Adipocyte (in vitro differentiated cells): ENCODE measurements at places on chromosomes 12 and 14.

- DNase-seq = no peak
Measured at GRCh38 chr12:124949066-124949465, 34.6 kb upstream of the UBC start.

DNA sequence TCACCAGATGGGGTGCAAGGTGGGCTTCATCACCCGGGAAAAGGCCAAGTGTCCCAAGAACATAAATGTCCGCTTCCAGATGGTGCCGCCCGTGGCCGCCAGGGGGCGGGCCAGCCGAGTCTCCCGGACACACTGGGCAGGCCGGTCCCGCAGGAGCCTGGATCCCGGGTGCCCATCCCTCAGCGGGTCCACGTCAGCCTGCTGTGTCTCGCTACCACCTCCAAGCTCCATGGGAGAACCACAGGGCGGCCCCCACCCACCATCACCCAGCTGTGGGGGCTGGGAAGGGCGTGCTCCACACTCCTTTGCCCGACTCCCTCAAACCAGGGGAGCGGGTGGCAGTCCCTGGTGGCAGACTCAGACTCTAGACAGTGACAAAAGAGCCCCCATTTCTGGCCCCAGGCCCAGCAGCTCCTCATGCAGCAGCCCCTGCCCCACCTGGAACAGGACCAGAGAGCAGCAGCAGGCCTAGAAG, 22.0 kb upstream of the NUDT14 start:
- peak; percentile 89 for DNase-seq

DNA sequence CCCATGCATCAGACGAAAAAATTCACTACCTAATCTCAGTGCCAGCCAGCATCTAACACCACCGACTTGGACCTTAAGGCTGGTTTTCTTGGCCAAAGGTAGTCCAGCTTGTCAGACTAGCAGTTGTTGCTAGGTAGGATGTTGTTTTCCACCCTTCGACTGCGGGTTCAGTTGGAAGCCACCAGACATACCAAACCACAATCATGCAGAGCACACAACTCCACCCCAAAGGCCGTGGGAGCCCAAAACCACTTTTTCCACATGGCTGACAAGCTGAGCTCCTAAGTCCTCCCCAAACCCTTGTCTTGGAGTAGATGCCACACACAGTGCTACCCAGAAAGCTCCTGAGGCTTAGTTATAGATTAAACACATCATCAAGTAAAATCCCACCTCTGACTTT, 46.8 kb downstream of the LRIG3 start:
- no peak for DNase-seq

GRCh38 chr12:7637615-7638014, 28.1 kb downstream of the APOBEC1 start:
- DNase-seq = no peak

DNA sequence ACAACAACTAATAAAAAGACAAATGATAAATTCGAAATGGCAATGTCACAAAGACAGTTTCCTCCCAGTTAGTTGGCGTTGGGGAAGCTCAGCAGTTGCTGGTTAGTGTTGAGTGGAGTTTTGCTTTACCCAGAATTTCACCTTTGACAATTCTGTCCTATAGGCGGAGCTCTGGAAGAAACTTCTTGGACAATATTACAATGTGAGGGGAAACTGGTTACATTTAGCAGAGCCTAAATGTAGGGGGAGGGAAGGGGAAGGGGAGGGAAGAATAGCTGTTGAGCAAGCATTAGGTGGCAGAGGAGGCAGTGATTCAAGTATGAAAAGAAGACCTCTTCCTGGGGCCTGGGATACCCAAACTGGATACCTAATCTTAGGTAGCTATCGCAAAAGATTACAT, 51.4 kb downstream of the BDKRB1 start:
- DNase-seq = no peak

DNA sequence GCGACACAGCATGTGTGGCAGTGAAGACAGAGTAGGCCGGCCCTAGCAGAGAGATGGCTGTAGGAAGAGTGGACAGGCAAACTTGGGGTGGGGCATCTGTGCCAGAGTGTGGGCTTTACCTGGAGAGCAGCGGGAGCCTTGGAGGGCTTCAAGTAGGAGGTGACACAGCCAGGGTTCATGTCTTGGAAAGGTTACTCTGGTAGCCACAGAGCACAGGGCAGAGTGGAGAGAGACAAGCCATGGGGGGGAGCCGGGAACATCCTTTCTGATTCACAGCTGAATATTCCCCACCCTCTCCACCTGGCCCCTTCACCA, 53.5 kb upstream of the DIO3 start:
- no peak for DNase-seq

DNA sequence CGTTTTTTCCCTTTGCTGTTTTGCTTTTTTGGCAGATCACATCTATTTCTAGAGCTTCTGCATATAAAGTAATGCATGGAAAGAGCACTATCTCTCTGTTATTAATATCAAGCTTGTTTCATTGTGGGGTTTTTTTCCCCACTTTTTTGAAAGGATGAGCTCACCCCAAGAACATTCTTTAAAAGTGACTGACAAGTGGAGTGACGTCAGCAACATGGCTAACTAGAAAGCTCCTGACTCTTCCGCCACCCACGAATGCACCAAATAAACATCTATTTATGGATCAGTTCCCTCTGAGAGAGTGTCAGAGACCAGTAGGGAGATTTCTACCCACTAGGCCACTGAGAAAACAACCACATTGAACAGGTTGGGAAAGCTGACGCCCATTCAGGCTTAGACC, 445.4 kb downstream of the GALC start:
- DNase-seq = no peak

- no peak for DNase-seq
Measured at GRCh38 chr14:37403626-37404025, 191.4 kb downstream of the FOXA1 start.

GRCh38 chr14:36857136-36857535, 195.5 kb downstream of the PAX9 start:
- no peak for DNase-seq

- DNase-seq = peak; percentile 85
Measured at GRCh38 chr14:64303471-64303917, 9.3 kb upstream of the ESR2 start.

- no peak for DNase-seq
Measured at GRCh38 chr14:88143810-88144209, 138.9 kb downstream of the GPR65 start.

DNA sequence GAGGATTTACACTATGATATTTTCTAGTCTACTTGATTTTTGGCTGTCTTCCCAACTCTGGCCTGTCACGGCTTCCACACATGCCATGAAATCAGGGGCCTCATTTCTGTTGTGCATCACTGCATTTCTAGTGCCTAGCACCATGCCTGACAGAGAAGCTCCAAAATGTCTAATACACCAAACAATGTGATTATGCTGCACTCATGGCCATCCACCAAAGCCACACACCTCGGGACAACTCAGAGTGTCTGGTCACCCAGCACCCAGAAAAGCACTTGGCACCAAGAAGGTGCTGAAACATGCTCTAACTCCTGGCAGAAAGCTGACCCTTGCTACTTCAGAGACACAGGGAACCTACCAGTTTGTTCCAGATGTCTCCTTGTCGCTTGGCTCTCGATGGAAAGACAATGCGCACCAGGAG, 11.3 kb downstream of the GCN1 start:
- peak; percentile 51 for DNase-seq

- no peak for DNase-seq
Measured at GRCh38 chr14:52738409-52738808, 8.4 kb downstream of the STYX start.

- DNase-seq = no peak
Measured at GRCh38 chr12:47023953-47024352, 55.5 kb upstream of the PCED1B start.

DNA sequence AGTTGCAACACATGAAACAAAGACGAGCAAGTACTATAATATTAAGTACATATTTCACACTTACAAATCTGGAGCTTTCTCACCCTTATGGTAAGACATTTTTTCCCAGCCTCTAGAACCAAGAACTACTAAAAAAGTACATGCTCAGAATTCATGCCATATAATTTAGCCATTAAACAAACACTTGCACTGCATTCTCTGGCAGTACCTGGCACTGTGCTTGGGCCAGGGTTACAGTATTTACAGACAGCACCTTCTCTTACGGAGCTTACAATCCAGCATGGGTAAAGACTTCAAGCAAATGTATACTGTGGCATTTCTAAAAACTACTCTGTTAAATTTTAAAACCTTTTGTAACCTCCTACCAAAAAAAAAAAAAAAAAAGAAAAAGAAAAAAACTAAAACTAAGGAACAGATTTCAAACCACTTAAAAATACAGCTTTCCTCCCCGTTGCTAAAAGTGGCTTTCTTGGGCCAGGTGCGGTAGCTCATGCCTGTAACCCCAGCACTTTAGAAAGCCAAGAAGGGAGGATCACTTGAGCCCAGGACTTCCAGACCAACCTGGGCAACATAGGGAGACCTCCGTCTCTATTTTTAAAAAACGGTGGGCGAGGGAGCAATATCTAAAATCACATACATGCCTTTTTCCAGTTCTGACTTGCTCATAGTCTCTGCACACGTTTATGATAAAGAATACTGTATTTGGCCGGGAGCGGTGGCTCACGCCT, 956 bp downstream of the GNPTAB start:
- DNase-seq = peak; percentile 37

- peak; percentile 88 for DNase-seq
Measured at GRCh38 chr14:24013654-24014514, 25.2 kb downstream of the DHRS4L2 start.

DNA sequence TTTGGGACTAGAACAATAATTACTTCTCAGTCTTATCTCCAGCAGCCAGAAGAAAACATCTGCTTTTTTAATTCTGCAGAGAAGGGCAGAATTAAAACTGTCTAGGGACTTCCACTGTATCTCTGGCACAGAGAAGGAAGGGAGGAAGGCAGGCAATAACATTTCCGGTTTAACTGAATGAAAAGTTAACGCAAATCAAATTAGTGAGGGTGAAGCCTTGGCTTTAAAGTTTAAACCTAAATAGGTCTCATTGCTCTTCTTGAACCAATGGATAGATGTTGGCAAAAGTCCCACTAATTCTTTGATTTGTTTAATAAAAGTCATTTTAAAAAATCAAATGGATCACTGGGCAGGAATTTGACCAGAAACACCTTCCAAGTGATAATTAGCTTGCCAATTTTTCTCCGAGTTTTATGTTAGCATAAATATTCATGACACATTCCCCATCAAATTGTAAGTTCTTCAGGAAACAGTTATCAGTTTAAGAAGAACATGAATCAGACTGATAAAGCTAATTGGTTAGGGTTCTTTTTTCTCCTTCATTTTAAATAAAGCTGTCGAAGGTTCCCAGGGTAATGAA, 181.9 kb downstream of the SLC15A5 start:
- no peak for DNase-seq

DNA sequence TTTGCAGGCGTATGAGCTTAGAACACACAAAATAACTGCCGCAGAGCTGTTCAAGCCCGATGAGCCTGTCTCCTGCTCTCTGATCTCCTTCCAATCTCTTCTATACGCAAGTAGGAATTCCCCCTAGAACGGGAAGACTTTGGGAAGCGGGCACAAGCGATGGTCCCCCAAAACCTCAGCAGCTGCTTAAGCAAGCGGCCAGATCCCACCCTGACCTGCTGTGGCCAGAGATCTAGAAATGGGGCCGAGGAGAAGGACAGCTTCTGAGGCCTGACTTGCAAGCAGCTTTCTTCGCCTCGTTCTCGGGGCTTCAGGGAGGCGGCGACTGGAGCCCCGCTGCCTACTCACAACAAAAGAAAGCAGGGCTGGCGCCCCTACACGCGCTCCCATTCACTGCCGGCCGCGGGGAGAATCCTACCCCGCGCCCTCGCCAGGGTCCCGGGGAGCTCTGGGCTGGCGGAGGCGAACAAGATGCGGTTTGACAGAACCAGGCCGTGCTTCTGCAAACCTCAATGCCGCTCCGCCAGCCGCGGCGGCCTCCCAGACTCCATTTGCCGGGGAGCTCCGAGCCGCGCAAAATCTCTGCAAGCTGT, 922 bp downstream of the TBX5 start:
- DNase-seq = no peak

- no peak for DNase-seq
Measured at GRCh38 chr14:31118892-31119291, 88.7 kb downstream of the HECTD1 start.

DNA sequence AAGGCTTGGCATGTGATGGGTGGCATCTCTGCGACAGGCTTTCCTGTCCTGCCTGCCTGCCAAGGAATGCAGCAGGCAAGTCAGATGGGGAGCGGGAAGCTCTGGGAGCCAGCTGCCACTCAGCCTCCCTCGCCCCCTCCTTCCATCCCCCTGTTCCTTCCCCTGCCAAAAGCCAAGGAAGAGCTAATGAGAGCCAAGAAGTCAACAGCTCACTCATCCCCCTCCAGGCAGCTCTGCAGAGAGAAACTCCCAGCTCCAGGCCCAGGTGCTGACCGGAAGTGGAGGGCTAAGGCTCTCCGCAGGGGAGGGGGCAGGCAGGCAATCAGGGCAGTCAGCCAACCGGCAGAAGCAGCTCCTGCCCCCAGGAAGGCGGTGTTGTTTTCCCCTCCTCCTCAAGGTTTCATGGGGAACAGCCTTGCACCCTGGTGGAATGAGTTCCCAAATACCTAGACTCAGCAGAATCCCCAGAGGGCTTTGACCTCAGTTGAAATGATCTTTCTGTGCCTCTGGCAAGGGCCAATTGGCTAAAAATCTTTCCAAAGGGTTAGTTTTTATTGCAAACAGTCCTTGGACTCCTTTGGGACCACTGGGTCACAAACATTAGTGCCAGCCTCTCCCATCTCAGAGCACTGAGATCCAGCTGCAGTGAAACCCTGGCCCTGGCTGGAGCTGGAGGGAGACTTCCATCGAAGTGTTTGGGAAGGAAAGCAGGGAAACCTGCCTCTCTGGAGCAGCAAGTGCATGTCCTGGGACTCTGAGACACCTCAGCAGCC, 349.1 kb downstream of the DPF3 start:
- DNase-seq = no peak

GRCh38 chr12:46395388-46395787, 22.8 kb upstream of the SLC38A2 start:
- DNase-seq = no peak

GRCh38 chr12:26630546-26631027, 202.4 kb downstream of the ITPR2 start:
- DNase-seq = peak; percentile 85

DNA sequence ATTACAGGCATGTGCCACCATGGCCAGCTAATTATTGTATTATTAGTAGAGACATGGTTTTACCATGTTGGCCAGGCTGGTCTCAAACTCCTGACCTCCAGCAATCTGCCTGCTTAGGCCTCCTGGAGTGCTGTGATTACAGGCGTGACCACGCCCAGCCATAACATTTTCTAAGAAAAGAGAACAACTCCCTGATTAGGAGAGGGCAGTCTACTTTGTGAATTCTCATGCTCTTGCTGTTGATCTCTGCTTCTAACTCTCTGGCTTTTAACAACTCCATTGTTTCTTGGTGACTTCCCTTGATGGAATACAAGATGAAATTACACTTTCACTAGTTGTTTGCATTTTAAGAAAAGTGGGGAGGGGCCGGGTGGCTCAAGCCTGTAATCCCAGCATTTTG, 33.6 kb downstream of the SSH1 start:
- peak; percentile 40 for DNase-seq

DNA sequence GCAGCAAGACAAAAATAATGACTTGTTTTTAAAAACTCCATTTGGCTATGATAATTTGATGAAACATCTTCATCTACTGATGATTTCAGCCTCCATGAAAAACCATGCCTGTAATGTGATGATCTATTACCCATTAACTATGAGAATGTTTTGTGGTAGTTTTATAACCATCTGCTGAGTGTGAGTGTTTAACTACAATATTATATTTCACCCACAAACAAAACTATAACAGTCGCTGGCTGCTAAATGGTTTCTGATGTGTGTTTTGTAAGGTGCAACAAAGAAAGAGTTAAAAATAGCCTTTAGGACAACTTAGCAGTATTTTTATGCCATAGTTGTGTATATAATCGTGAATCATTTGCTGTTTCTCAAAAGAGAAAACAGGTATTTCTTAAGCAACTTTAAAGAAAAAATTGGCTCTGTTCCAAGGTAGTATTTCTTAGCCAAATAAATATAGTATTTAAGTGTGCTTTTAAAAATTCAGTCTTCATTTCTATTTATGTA, 4.9 kb downstream of the PTHLH start:
- DNase-seq = no peak
